ENCODE measurements at places on chromosomes 16 and 17.

GRCh38 chr17:43068570-43069367 lies 43.7 kb downstream of the RND2 start:
- no peak for DNase-seq

DNA sequence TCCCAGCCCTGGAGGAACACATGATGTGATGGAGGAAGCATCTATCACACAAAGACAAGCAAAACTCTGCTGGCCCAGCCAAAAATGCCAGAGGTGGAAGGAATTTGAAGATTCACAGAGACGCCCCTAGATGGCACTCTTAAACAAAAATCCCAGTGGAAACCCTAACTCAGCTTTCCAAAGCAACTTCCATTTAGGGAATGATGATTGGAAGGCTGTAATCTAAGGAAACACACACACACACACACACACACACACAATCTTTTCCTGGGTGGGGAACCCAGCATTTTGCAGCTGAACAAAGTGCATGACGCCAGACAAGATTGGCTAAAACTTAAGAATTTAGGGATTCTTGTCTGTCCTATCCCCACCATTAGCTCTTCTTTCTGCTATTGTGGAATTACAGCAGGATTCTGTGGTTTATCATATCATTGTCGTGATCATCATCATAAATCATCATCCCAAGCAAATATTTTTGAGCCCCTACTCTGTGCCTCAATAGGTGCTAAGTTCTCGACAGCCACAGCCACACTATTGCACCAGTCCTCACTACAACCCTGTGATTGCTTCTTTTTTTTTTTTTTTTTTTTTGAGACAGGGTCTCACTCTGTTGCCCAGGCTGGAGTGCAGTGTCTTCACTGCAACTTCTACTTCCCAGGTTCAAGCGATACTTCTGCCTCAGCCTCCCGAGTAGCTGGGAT lies 1.6 kb upstream of the LDAF1 start:
- DNase-seq = peak; percentile 18

- no peak for DNase-seq
Observed at GRCh38 chr17:79648181-79648831, 37.5 kb upstream of the RBFOX3 start.

DNA sequence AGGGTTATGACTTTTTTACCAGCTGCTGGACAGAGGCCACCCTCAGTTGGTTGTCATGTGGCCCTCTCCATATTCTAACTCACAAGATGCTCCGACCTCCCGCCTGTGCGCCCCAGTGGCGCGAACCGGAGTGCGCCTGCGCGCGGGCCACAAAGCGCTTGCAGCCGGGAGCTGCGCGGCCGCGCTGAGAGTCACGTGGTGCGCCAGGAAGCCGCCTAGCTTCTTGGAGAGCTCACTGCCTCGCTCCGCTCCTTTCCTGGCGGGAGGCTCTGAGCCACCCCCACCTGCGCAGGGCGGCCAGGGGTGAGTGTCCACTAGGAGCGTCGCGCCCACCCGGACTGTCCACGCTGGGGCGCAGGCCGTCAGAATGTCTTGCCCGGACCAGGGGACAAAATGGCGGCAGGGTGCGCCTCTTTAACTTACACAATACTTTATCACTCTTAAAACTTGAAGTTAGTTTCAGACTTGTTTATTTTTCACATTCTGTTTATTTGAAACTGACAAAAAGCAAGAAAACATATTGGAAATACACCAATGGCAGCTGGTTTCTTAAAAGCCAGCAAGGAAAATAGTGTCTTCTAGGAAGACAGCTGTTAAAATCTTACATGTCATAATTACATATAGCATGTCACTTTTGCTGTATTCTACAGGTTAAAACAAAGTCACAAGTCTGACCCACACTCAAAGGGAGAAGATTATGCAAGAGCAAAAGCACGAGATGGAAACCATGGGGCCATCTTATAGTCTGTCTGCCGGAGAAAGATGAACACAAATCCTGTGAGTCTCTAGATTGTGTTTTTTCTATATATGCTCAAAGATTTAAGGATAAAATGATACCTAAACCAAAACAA lies 357.9 kb downstream of the CNTNAP4 start:
- no peak for DNase-seq

DNA sequence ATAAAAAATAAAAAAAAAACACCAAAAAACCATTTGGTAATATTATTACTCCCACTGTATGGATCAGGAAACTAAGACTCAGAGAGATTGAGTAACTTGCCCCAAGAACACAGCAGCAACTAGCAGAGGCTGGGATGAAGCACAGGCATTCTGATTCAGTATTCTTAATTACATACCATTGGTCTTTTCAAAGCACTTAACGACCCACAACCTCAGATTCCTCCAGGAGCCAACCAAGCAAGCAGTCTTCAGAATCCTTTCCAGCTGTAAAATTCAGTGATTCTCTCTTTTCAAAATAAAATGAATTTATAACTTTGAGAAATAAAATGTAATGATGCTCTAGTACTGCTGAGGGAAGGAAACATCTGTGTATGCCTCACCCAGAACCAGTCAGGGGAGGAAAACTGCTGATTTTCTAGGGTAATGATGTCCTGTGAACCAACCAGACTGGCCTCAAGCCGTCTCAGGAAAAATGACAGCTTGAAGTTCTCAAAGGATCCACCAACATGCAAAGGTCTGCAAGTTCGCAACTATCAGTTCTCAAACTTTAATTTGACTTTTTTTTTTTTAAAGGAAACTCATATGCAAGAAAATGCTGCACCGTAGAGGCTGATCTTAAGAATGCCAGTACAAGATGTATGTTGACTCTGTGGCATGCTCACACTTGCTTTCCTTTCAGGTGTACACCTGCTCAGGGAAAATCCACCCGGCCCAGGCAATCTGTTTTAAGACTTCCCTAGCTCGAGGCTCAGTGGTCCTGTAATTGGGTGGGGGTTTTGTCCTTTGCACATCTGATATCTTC lies 9.0 kb downstream of the CUEDC1 start:
- DNase-seq = no peak

DNA sequence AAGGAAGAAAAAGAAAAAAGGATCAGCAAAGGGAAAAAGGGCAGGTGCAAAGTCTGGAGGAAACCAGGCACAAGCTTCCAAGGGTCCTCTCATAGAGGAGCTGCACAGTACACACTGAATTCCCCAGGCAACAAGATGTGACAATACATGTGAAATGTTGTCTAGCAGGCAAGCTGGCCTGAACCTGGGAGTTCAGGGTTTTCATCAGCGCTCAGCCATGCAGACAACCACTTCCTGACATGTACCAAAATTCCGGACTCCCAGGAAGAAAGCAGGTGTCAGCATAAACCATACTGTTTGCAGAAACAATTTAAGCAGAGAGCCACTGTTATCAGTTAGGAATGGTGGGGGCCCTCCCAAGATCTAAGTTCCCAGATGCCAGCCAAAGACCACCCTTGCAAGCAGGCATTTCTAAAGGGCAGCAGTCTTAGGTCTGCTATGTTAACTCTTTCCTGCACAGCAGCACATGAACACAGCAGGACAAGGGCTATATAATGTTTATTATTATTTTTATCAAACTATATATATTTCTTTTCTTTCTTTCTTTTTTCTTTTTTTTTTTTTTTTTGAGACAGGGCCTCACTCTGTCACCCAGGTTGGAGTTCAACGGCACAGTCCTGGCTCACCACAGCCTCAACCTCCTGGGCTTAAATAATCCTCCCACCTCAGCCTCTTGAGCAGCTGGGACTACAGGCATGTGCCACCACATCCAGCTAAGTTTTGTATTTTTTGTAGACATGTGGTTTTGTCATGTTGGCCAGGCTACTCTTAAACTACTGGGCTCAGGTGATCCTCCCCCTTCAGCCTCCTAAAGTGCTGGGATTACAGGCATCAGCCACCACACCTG lies 10.1 kb downstream of the TK2 start:
- DNase-seq = no peak

- peak; percentile 17 for DNase-seq
Observed at GRCh38 chr17:34519282-34519681, 60.1 kb upstream of the TMEM132E start.

- no peak for DNase-seq
Observed at GRCh38 chr16:56038564-56039098, 152.7 kb upstream of the GNAO1 start.

DNA sequence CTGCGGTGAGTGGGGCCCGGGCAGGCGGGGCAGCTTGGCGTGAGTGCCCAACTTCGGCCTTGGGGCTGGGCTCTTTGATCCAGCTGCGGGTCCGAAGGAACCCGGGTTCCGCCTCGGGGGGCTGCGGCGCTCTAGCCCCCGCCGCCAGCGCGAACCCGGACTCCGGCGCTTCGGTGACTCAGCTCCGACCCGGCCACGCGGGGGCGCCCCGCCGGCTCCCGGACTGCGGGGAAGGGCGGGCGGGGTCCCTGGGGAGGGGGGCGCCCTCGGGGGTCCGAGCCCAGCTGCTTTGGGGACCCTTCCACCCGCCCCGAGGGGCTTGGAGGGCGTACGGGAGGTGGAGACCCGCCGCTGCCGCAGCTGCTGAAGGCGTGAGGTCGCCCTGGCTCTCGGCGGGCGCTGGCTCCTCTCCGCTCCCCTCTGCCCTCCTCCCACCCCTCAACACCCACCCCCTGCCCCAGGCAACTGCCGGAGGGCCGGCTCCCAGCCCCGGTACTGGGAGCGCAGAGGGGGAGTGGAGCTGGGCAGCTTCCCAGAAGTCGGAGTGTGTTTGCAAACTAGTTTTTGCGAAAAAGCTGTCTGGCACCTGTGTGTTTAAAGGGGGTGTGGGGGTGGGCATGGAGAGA lies 516 bp downstream of the CPNE2 start:
- peak; percentile 28 for DNase-seq

GRCh38 chr17:81498953-81499600 lies 13.5 kb downstream of the ACTG1 start:
- no peak for DNase-seq

All from activated CD4-positive, alpha-beta T cell treated with anti-CD3 and anti-CD28 coated beads, Interleukin-2, Interleukin-4, amounts not matched to agents 100 ng/mL and 50 ng/mL, durations not matched to agents 16 hours and 8 hours (primary cell).